ENCODE measurements at places on chromosomes 5 and 9. TPM values are rescaled to one million over a fixed set of nuclear protein-coding genes. Genes with fewer than 3 reads are reported as not detected.

DNA sequence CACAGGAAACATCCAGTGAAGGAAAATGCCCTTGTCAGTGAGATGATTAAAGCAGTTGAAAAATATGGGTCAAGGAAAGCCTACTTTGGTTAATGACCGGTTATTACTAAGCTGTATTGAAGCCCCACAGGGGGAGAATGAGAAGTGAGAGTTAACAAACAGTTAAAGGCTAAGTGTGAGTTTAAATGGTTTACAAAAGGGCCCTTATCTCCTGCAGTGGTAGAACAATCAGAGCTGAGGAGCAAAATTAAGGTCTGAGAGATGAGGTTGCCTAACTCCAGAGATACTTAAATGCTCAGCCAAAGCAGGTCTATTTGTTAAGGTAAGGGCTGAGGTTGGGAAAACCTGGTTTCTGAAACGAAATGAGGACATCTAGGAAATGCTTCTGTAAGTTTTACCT lies 75.1 kb upstream of the FER start:
- H3K27me3 ChIP-seq: no peaks in the 10 kb centered on the region
- no peaks in the 10 kb centered on the region for H3K36me3 ChIP-seq
- H3K4me3 ChIP-seq: no peak overlapping the region

GRCh38 chr9:117307701-117308100 lies 107.2 kb downstream of the ASTN2 start:
- no peaks in the 10 kb centered on the region for H3K36me3 ChIP-seq
- H3K27ac ChIP-seq: no peak overlapping the region
- no peak overlapping the region for H3K4me3 ChIP-seq

DNA sequence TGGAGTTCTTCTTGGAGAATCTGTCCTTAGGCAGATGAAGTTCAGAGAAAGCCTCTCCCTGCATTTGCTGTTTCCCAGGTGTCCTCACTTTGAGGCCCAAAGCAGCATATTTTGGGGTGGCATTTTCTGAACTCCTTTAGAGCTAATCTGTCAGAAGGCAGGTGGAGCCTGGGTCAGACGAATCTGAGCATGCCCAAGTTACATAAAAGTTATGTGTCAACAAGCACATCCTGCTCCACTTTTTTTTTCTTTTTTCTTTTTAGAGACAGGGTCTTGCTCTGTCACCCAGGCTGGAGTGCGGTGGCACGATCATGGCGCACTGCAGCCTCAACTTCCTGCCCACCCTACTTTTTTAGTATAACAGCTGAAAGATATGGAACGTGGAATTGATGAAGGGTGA lies 41.3 kb upstream of the HSPA9 start:
- H3K27me3 ChIP-seq: no peaks in the 10 kb centered on the region
- H3K4me1 ChIP-seq: peaks cover 5% of the 10 kb centered on the region
- no peak overlapping the region for H3K27ac ChIP-seq
- H3K36me3 ChIP-seq: no peaks in the 10 kb centered on the region
- H3K4me3 ChIP-seq: no peak overlapping the region

DNA sequence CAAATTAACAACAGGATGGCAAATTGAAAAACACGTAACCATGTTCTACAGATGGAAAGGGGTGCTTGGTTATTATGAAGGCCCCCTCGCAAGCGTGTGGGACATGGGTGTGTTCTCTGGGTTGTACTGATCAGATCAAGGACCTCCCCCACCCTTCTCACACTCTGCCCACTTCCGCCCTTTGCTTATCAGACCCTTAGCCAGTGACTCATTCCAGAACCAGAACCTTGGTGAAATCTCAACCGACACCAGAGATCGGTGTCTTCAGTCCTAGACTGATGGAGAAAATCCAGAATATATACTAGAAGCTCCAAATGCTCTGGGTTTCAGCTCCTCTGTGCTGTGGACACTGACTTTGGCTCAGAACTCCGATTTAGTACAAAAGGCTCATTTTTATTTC lies 64.9 kb downstream of the PTTG1 start:
- H3K4me3 ChIP-seq: no peak overlapping the region
- H3K27me3 ChIP-seq: peaks cover 2% of the 10 kb centered on the region
- no peaks in the 10 kb centered on the region for H3K36me3 ChIP-seq

DNA sequence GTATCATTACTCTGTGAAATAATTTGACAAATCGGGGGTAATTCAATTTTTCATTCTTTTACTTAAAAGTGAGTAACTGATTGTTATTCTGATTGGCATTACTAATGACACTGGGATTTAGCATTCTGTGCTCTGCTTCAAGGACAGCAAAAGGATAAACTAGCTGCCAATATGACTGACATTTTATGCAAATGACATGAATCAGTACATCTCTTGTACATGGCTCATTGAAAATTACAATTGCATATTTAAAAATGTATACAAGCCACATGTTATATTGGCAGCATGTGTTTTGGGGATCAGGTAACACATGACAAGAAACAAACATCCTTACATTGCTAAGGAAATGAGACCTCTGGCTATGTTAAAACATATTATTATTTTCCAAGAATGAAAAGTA lies 79.0 kb downstream of the SMC2 start:
- no peak for DNase-seq
- H3K27ac ChIP-seq: no peak overlapping the region

- H3K4me3 ChIP-seq: no peak overlapping the region
- no peak for DNase-seq
- H3K27me3 ChIP-seq: no peaks in the 10 kb centered on the region
- no peaks in the 10 kb centered on the region for H3K4me1 ChIP-seq
Measured at GRCh38 chr5:66281294-66281693, 137.2 kb downstream of the SREK1 start.

DNA sequence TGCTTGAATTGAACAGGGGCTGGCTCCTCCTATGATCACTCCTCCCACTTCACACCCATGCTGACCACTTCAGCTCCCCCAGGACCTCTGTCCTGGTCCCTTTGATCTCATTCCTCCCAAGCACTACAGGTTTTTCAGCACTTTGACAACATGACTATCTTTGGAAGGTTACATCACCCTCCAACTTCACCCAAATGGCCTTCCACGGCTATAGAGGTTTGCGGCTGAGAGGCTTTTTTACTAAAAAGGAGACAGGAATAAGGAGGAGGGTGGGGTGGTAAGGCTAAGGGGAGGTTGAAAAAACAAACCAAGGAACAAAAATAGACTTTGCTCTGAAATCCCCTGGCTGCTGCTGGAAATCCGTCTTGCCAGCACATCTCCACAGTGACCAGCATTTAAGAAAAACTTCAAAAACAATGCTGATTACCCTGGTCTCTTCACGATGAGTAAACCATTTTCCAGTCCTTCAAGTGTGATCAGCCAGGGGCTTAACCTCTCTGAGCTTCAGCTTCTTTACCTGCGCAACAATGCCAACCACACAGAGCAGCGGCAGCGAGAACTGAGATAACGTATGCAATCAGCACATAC lies 102.7 kb downstream of the DPYSL3 start:
- DNase-seq: no peak
- H3K27me3 ChIP-seq: no peaks in the 10 kb centered on the region
- H3K36me3 ChIP-seq: no peaks in the 10 kb centered on the region
- no peak overlapping the region for H3K4me3 ChIP-seq

PRDM9 gene
- total RNA-seq: not detected

PTGES gene
- 3.6 TPM for total RNA-seq

OLFM1 gene
- 0.29 TPM for total RNA-seq

NR5A1 gene
- not detected for total RNA-seq

KIF12 gene
- 16.3 TPM for total RNA-seq

LURAP1L gene
- total RNA-seq: 32.2 TPM

CAMK2A gene
- total RNA-seq: not detected

All from stomach (tissue), 19 donors.